ENCODE measurements at places on chromosomes 1 and 21.

DNA sequence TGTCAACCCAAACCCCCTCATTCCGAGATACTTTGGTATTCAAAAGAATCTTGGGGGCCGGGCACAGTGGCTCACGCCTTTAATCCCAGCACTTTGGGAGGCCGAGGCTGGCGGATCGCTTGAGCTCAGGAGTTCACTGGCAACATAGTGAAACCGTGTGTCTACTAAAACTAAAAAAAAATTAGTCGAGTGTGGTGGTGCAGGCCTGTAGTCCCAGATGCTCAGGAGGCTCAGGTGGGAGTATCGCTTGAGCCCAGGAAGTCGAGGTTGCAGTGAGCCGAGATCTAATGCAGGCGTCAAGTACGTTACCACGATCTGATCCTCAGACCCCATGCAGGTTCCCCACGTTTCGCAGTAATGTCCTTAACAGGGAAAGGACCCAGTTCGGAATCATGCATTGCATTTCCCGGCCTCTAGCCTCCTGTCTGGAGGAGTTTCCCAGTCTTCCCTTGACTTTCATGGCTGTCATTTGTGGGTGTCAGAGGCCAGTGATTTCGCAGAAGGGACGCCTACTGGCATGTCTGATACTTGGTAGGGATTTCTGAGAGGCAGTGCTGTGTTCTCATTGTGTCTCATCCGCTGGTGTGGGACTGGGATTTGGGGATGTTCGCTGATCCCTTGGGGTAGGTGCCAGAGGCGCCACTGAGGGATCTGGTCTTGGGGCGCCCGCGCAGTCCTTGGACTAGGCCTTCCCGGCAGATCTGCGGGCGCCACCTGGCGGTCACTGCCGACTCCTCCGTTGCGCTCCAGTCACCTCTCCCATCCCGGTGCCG lies 39.3 kb upstream of the HMGN1 start:
- peak; percentile 77 for DNase-seq

- peak; percentile 24 for DNase-seq
Measured at GRCh38 chr1:221316491-221317056, 425.3 kb downstream of the DUSP10 start.

DNA sequence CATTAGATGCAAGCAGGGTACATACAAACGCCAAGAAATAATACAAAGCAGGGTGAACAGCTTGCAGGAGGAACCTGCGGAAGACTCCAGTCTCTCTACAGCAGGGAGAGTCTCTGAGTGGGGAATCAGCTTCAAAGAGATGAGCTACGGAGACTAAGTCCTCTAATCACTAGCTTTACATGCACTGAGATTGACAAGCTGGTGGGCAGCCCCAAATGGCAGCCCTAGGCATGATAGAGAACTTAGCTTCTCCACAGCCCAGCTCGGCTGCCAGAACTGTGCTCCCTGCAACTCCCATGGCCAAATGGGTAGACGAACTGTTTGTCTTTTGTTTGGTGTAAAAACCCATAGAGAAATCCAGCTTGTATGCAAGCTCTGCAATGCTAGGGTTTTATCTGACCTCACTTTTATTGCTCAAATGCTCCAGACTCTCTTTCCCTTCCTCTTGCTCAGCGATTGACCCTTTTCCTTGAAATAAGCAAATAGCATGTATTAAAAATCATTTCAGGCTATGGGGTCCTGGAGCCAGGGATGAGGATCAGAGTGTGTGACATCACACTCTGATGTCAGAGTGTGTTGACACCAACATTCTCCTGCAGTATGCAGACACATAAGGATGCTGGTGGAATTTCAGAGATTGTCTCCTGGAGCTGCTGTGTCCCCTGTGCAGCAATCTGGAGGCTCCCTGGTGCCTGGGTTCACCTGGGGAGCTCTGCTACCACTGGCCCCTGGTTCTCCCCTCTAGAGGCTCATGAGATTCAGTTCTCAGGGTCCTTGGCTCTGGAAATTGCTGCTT lies 238.5 kb downstream of the TTLL7 start:
- DNase-seq: no peak

DNA sequence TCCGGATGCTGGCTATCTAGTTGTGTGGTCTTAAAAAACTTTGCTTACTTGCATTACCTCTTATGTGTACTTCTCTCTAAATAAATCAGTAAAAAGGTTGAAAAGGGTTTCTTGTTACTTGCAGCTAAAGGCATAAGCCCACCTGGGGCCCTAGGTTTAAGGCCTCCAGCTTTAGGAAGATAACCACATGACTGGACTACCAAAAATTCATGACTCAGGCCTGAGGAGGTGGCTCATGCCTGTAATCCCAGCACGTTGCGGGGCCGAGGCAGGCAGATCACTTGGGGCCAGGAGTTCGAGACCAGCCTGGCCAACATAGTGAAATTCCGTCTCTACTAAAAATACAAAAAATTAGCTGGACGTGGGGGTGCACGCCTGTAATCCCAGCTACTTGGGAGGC lies 142.9 kb downstream of the APP start:
- DNase-seq: no peak

Measured in myocyte (in vitro differentiated cells).